ENCODE measurements at places on chromosomes 12 and 14.

- DNase-seq = no peak
Observed at GRCh38 chr14:94382099-94382715, 6.2 kb downstream of the SERPINA1 start.

- no peak for DNase-seq
Observed at GRCh38 chr14:20428010-20428365, 8.0 kb downstream of the KLHL33 start.

DNA sequence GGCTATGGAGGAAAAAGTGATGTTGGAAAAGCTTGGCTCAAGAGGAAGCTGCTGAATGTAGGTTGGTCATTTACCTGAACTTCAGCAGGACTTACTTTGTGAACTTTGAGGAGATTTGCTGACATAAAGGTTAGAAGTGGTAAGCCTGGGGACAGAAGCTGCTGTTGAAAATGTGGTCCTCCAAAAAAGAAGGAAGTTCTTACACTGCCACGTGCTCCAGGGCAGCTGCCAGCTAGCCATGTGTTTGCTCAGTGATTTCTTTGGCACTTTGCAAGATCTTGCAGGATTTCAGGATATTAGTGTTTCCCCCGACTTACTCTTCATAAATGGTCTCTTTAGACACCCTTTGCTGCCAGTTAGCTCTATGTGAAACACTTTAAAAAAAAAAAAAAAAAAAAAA is 14.8 kb upstream of the DYRK2 start:
- DNase-seq = no peak

DNA sequence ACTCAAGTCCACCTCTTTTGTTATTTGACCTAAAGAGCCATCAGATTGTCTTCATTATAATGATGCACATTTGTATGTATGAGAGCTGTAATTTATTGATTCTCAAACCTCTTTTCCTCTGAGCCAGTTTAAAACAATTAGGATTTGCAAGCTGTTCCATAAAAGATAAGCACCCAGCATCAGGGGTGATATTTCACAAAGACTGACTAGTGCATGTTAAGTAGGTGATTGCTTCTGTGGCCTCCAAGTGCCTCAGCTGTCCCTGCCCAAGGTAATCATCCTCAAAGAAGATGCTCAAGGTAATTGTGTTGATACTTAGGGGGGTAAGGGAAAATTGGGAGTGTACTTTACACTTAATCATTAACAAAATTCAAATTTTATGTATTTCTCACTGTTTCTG is 18.2 kb downstream of the CEP128 start:
- DNase-seq = no peak

DNA sequence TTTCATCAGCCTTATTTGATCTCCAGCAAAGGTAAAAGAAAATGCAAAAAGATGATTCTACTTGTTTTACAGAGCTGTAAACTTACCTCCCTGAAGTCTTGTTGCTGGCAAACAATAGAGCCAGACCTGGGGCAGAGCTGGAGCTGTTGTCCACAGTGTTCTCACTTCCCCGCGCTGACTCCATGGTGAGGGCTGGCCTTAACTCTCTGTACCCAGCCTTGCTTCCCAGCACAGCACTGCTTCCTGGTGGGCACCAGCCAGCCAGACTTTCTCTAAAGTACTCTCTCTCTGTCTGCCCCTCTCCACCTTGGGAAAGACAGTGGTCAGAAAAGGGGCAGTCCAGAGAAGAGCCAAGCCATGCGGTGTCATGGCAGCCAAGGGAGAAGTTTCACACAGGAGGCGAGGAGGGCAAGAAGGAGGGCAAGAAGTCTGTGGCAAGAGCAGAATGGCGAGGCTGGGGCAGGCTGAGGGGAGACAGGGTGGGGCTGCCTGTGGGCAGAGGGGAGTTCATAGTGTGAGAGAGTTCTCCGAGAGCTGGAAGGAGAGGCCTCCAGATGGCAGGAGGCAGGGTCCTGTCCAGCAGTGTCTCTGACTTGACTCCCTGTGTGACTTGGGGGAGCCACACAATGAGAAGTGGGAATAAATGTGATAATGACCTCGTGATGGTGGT is 9.3 kb downstream of the EVL start:
- DNase-seq = no peak

DNA sequence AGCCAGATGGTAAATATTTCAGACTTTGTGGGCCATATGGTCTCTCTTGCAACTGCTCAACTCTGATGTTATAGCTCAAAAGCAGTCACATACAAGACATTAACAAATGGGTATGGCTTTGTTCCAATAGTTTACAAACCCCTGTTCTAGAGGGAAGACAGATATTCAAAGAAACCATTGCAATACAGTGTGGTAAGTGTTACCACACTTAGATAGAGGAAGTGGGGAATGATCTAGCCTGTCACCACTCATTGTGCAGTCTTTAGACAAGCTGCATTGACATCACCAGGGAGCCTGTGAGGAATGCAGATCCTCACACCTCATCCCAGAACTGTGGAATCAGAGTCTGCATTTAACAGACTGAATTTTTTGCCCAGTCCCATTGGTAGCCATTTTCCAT is 80.0 kb upstream of the RGS6 start:
- DNase-seq = no peak

DNA sequence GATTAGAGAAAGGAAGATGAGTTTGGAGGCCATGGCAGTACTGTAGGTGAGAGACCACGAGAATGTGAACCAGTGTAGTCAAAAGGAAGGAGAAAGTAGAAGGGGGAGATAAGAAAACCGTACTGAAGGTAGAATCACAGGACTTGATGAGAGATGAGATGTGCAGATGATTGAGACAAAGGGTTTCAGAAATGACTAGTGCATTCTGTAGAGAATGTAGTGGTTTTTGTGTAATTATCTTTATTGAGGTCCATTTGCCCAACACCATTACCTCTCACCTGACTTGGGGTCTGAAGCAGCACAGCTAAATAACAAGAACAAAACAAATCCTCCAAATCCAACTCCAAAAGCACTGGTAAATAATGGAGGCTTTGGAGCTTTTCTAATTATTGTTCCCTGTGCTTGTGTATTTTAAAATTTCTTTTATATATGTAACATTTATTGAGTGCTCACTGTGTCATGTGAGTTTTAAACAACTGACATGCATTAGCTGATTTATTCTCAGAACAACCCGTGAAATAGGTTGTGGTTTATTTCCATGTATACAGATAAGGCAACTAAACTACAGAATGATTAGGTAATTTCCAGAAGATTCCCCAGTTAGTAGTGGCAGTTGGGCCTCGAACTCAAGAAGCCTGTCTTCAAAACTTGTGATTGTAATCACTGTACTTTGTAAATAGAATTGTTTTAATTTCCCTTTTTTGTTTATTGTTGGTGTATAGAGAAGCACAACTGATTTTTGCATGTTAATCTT is 390.0 kb downstream of the AEBP2 start:
- DNase-seq = no peak

DNA sequence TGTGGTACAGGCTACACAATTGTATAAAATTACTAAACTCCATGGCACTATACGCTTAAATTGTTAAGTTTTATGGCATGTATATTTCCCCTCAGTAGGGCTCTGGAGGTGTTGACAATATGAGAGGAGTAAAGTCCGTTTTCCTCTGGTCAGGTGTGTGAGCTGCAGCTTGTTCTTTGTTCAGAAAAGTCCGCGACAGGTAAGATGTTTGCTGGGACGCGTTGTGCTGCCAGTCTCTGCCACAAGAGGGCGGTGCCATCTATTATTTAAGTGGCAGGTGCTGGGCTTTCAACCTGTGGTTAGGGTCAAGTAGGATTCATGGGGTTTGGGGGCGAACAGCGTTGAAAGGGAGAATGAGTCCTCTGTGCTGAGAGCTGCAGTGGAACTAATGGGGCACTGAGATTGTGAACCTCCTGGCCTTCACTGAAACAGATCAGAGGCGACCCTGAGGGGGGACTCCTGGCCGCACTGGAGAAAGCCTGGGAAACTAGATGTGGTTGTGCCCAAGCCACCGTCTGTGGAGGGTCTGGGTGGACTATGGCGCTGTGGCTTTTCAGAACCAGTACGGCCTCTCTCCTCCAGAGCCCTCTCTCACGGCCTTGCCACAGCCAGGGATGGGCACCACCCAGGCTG is 179.0 kb downstream of the SLC15A4 start:
- no peak for DNase-seq

DNA sequence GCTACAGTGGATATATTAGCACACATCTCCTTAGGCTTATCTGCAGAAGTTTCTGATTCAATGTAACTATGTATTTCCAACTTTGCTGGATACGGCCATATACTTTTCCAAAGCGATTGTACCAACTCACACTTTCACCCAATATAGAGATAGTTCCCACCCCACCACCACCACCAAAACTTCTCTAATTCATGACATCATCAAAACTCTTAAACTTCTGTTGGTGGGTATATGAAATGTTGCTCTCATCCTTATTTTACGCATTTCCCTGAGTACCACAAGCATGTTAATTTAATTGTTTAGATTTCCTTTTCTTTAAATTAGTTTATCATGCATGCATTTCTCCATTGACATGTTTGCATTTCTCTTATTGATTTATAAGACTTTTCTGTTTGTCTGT is 95.6 kb downstream of the PRKD1 start:
- no peak for DNase-seq

GRCh38 chr12:90058704-90059103 is 350.1 kb upstream of the ATP2B1 start:
- peak; percentile 34 for DNase-seq

DNA sequence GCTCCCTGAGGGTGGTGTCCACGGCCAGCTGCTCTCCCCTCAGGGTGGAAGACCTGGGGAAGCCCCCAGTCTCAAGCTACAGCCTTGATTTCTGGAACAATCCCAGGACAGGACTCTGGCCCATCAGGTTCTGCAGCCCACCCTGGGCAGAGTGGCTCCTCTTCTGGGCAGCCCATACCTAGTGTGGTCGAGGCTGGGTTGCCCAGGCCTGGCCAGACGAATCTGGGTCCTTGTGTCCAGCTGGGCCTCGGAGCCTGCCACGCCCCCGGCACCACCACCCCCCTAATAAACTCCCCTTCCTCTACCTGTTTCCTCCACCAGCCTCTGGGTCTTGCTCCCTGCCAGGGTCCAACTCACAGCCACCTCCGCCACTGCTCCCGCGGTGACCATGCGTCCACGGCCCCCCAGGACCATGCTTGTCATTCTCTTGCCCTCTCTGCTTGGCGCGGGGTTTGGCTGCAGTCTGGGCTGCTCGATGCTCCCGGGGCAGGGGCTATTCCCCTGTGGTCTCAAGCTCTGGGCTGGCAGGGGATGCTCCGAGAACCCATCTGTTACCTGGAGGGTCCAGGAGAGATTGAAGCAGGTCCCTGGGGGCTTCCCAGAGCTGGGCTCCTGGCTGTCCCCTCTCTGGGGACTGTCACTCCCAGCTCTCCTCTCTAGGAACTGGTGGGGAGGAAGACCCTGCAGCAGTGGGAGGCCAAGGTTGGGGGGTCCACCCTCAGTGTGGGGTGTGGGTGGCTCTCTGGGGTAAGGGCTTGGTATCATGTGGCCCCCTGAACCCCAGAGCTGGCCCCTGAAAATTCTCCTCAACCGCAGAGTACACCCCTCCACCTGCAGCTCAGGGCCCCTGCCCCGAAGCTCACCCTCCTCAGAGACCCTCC is 8.7 kb upstream of the GPR132 start:
- DNase-seq = no peak

GRCh38 chr12:125651625-125652024 is 586.4 kb downstream of the AACS start:
- DNase-seq = no peak

DNA sequence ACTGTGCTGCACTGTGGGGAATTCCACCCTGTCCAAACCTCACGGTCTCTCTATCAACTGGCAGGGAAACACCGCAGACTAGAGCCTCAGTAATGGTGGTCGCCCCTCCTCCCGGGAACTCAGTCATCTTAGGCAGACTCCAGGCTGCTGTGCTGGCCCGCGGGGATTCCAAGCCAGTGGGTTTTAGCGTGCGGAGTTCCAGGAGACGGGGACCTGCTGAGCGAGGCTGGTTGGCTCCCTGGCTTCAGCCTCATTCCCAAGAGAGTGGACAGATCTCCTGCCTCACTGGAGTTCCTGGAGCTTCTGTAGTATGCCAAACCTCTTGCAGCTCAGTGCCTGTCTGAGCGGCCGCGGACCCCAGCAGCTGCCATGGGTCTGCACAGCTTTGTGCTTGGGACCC is 455.6 kb downstream of the CCDC91 start:
- DNase-seq = no peak

- DNase-seq = no peak
Observed at GRCh38 chr12:124842073-124842749, 21.5 kb downstream of the SCARB1 start.

- DNase-seq = no peak
Observed at GRCh38 chr14:73591690-73592449, at the start of gene ACOT4. Gene ACOT4, plus strand, starts transcription at chr14:73591873. Its CDS starts 87 bp downstream, at chr14:73591960.

DNA sequence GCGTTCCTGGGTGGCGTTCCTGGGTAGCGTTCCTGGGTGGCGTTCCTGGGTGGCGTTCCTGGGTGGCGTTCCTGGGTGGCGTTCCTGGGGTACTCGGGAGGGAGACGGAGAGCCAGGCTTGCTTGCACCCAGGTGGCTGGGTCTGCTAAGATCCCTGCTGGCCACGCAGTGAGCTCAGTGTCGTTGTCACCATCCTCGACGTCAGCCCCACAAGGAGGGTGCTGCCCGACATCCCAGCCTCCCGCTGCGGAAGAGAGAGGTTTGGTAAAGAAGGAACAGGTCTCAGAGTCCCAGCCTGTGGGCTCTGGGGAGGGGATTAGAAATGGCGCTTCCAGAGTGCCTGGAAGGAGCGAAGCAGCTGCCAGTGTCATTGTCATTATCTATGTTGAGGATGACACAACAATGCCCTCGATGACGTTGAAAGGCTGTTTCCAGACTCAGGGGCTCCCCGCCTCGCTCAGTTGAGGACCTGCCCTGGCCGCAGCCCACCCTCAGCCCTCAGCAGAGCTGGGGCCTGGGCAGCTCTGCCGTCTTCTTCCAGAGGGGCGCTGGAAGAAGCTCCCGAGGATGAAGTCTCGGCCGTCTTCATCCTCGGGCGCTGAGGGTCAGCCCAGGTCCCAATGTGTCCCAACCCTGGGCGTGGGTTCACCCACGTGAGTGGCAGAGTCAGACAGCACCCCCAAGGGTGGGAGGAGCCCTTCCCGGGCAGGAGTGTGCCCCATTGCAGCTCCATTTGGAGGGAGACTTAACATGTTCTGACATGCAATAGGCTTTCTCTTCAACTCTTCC is 328.8 kb downstream of the ADGRD1 start:
- DNase-seq = no peak

DNA sequence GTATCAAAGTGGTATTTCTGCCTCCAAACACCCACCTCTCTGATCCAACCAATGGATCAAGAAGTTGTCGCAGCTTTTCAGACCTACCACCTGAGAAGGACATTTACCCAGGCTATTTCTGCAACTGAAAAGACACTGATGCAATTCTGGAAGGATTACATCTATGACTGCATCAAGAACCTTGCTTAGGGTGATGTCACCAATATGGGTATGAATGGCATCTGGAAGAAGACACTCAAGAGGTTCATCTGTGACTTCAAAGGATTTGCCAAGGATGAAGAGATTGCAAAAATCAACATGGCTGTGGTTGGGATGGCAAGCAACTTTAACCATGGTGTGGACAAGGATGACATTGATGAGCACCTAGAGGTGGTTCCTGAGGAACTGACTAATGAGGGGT is 154.2 kb downstream of the PCNX1 start:
- no peak for DNase-seq

- DNase-seq = no peak
Observed at GRCh38 chr14:33728010-33728498, 222.8 kb downstream of the EGLN3 start.

GRCh38 chr12:34600592-34601462 is 578.5 kb downstream of the ALG10 start:
- no peak for DNase-seq

Measured in kidney epithelial cell (primary cell).